ENCODE measurements at places on chromosomes 12 and 14.

GRCh38 chr12:44114906-44115305 is 279.0 kb downstream of the TMEM117 start:
- DNase-seq = no peak

DNA sequence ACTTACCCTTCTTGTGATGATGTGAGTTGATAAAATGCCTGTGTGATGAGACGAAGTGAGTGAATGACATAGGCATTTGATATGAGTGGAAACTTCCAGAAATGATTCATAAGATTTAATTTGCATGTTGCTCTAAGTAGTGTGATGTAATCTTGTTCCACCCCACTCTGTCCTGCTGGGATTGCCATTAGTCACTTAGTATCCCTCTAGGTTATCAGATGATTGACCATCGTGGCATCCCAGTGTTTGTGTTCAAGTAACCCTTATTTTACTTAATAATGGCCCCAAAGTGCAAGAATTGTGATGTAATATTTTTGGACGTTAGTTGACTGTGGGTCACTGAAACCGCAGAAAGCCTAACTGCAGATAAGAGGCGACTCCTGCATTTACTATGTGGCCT is 214.4 kb upstream of the DIO2 start:
- no peak for DNase-seq

DNA sequence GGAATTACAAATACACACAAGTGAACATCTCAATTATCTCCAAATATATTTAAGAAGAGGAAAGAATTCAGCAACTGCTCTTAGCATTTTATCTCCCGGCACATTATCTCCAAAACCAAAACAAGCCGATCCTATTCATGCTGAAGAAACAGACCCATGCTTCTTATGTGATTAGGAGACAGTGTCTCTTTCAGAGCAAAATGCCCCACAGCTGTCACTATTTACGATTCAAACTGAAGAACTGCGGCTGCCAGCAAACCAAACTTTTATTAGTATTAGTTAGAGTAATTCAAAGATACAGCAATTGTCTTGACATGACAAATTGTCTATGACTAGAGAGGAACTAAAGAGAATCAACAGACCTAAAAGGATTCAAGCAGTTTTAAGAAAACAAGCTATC is 79.4 kb downstream of the SETD3 start:
- DNase-seq = no peak

GRCh38 chr12:38886064-38886463 is 19.3 kb downstream of the CPNE8 start:
- no peak for DNase-seq

GRCh38 chr12:112936927-112937326 is 1.3 kb upstream of the OAS3 start:
- DNase-seq = no peak

DNA sequence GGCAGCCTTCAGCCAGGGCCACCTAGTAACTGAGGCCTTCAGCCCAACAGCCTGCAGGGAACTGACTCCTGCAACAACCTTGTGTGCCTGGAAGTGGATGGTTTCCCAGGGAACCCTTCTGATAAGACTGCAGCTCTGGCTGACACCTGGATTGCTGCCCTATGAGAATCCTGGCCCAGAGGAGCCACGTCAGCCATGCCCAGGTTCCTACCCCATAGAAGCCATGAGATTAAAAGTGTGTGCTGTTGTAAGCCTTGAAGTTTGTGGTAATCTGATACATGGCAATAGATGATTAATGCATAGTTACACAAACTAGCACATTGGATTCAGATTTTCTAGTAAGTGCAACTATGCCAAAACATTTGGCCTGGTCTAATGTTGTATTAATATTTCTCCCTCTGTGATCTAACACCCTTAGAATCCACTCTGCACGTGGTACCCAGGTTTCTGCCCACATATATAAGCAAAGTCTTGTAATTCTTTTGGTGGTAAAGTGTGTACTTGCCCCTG is 64.8 kb upstream of the BEGAIN start:
- no peak for DNase-seq

GRCh38 chr14:57388067-57388466 is 2.3 kb upstream of the NAA30 start:
- DNase-seq = no peak

- no peak for DNase-seq
Measured at GRCh38 chr14:80419769-80420168, 208.5 kb upstream of the DIO2 start.

GRCh38 chr12:52910248-52910883 is 5.5 kb upstream of the KRT8 start:
- no peak for DNase-seq

DNA sequence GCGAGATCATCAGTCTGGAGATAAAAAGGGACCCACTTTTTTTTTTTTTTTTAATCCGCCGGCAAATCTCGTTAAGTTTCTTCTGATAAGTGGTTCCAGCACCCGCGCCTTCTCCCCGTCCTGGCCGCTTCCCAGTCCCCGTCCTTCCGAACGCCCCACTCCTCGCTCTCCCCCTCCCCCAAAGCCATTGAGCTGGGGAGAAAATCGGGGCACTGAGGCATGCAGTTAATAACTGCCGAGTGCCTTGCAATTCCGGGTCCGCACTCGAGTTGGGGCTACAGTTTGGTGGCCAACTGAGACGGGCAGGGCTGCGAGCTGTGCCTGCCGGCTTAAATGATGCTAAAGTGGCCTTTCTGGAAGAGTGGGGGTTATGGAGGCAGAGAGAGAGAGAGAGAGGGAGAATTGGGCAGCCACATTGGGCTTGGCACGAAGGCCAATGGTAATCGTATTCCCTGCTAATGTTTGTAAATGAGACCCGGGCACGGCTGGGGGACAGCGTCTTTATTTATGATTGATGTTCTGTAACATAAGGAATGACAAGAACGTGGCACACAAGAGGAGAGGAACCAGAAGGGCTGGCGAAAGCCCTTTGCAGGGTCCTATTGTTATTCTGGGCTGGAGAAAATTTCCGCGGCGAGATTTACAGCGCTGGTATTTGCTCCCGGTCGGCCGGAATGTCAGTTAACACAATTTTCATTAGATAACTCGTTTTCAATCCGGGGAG is 115.4 kb upstream of the MYL2 start:
- no peak for DNase-seq

DNA sequence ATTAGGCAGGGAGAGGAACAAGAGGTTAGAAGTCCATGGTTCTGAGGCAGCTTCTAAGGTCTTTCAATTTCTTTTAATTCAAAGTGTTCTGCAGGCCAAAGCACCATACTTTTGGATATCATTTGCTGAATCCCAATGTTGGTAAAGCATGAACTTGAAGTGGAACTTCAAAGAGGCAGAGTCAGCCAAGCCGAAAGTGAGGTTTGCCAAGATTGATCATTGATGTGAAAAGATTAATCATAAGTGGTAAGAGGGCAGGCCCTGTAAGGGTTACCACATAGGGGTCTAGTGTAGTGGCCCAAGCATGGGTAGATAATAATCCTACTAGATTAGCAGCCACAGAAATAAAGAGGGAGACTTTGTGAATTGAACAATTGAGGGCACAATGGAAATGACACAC is 191.7 kb upstream of the DIO2 start:
- no peak for DNase-seq
